Left renal cortex interstitium (tissue), 4 donors: ENCODE measurements at places on chromosomes 2 and 18.

- DNase-seq, result no peak
These were observed 348.8 kb upstream of the GULP1 start for GRCh38 chr2:187942876-187943275.

- DNase-seq, result no peak
These were observed 32.1 kb upstream of the SIGLEC15 start for GRCh38 chr18:45793264-45793965.

- DNase-seq, result no peak
These were observed 21.2 kb downstream of the TRAF3IP1 start for GRCh38 chr2:238341536-238341935.

- no peak for DNase-seq
These were observed 552.0 kb upstream of the NRP2 start for GRCh38 chr2:205130111-205130829.

- DNase-seq, result no peak
These were observed 104.9 kb downstream of the MYO3B start for GRCh38 chr2:170282851-170283250.

GRCh38 chr2:21404137-21404536 lies 280.4 kb downstream of the TDRD15 start:
- no peak for DNase-seq

GRCh38 chr2:105737980-105738657 lies 6.6 kb upstream of the NCK2 start:
- DNase-seq, result no peak

DNA sequence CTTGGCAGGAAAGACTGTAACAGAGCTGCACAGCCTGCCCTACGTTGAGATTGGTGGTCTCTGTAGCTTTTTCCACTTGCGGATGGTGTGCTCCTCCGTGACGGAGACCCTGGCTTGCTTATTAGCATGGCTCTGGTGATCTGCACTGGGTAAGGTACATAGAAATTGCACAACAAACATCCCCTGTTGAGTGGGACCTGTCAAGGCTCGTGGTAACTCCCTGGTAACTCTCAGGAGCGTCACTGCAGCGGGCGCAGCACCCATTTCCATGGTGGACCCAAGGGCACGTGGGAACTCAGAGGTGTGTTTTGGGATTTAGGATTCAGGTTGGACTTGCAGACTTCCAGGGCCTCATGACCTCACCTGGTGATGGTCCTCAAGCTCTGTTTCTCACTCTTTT lies 1.1 kb downstream of the TRAF3IP1 start:
- no peak for DNase-seq

DNA sequence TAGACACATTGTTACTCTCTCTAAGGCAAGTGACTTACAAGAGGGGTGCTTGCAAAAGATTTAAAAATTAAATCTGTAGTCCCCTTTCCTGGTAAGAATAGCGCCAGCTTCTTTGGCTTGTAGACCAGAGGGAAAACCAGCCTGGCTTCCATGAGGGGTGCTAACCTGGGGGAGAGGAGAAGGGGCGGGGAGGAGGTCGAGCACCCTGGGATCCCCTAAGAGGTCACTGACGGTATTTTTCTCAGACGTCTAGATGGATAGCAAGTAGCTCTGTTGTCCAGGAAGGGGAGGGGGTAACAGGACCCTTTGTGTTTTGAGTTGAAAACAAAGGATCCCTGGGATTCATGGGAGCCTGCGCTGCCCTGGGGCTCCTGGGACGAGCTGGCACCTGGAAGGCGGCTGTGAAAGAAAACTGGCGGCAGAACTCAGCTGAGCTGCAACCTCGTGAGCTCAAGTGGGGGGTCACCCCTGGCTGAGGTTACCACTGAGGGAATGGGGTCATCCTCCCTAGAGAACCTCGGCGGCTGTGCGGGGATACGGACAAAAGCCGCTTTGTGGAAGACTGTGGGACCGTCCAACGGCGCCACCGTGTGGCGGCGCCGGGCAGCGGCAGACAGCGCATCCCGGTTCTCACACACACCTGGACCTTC lies 37.8 kb upstream of the MRPL19 start:
- peak; percentile 66 for DNase-seq

DNA sequence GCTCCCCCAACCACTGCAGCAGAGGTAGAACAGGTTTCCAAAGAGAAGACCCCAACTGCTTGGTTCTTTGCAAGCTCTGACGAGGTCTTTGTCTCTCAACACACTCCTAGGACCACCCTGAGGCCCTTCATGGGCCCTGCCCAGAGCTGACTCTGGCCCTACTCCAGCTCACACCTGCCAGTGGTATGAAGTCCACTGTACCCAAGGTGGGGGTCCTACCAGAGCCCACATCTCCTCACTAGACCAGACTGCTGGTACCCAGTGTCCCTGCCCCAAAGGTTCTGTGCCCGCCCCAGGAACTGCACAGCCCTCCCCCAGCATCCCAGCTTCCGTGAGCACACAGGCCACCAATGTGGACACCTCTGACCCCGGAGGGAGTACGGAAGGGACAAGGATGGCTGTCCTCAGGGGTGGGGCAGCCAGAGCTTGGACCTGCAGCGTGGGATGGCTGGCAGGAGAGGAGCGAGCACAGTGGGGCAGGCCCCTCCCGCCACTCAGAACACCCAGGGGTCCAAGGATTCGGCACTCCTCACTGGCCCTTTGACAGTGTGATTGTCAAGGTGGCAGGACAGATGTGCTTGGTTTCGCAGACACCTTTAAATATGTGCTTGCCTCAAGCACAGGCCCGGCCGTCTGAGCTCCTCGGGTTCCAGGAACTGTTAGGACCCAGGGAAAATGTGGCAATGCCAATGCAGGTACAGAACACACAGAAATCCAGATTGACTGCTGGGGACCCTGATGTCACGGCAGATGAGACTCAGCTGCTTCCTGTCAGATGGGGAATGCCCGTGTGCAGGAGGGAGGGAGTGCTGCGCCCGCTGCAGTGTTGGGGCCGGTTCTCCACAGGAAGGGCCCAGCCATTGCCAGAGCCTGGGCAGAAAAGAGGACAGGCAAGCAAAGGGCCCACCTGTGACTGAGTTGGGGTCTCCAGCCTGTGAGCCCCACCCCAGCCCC lies 51.2 kb downstream of the MTERF4 start:
- DNase-seq, result no peak
